Fibroblast of pulmonary artery (primary cell): ENCODE measurements at places on chromosomes 3 and 15.
A peak's percentile ranks its signal among the peaks of the same experiment; 100 is the strongest.

- peak; percentile 9 for DNase-seq
These were observed 45.7 kb downstream of the EHHADH start for GRCh38 chr3:185207931-185208746.

GRCh38 chr3:104257486-104257885 lies 1109.2 kb upstream of the ALCAM start:
- no peak for DNase-seq

DNA sequence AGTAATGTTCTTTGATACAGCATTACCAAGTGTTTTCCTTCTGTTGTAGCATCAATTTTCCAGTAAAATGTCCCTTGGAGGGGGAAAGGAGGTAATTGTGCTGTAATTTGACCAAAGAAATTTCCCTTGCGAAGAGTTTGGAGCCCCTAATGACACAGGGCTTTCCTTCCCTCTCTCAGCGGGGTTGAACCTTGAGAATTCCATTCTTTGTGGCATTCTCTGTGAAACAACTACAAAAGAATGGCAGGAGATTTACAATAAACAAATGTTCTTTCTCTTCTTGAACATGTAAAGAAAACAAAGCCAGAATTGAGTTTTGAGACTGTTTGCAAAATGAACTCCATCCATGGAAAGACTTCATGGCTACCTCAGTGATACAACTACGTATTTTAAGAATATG lies 53.4 kb downstream of the SIDT1 start:
- no peak for DNase-seq

DNA sequence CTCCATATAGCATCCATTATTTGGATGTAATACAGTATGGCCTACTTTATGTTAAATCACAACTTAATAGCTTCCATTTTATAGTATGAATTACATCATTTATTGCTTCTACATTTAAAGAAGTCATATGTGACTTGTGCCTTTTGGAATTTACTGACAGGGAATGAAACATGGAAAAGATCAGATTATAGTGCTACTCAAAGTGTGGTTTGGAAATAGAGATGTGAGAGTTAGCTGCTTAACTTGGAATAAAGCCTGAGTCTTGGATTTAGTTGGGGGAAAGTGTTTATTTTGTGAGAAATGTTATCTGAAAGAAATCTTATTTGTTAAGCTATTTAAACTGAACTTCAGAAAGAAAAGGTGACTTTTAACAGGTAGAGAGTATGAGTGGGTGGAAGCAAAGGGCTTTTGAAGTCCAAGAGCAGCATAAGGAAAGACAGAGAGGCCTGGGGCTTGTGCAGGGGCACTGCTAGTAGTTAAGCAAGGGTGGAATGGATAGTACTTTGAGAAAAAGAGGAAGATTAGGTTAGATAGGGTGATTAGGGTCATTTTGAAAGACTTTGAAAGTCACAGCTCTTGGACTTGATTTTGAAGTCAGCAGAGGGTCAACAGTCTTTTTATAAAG lies 60.5 kb downstream of the SLMAP start:
- no peak for DNase-seq

DNA sequence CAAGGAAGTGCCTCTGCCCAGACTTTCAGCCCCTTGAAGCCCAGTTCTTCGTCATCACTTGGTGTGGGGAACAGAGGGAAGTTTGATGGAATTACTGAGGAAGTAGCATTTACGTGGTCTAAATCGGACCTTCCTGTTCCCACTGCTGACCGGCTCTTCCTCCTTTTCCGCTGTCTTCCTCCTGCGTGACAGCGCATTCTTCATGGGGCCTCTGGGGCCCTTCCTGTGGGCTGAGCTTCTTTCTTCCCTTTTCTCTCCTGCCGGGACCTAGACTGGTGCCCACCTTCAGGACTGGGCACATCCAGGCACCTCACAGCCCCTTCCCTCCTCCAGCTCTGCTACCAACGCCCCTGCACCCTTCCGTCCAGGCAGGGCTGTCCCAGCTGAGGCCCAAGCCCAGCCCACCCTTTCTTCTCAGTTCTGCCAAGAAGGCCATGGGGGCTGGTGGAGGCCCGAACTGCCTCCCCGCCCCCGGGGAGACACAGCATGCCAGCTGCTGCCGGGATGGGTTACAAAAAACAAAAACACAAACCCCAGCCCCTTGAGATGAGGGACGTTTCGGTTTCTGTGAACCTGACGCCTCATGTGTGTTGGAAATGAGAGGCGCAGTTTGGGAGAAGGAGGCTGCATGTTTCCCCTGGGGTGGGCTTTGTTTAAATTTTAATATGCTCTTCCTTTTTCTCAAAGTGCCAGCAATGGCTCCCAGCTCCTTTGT lies 19.1 kb downstream of the ZNF710 start:
- no peak for DNase-seq

DNA sequence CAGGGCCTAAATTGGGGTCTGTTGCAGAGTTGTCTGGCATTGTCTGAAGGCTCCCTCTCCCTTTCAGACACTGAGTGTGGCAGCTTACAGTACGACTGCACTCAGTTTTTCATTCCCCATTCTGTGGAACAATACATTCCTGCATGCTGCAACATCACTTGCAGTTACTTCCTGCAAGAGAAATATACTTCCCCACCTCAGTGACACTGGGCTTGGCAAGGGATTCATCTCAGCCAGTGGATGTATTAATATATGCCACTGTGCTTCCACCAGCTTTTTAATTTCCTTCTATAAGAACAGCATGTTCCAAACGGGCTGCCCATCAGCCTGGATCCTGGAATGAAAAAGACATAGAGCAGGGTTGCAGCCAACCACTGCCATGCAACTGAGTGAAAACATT lies 23.1 kb downstream of the B3GALNT1 start:
- DNase-seq: peak; percentile 20

DNA sequence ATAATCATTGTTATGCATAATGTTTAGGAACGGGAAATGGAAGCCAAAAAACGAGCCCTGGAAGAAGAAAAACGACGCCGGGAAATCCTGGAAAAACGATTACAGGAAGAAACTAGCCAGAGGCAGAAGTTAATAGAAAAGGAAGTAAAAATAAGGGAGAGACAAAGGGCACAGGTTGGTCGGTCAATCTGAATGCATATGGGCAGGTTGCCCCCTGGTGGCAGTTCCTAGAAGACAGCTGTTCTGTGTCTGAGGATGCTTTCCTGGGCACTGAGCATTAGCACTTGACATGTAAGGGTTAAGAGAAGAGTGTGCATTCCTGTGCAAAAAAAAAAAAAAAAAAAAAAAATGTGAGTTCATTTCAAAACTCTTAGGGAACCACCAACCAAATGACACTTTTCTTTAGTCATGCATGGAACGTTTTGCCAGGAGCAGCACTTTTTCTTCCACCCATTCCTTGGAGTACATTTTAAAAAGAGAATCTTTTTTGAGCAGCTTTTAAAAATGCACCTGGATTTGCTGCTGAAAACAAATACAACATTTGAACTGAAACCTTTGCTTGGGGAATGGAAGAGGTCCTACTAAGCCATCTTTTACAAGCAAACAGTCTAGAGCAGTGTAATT lies 11.1 kb upstream of the ABHD10 start:
- DNase-seq: peak; percentile 87

- peak; percentile 24 for DNase-seq
These were observed 662.3 kb downstream of the NR2F2 start for GRCh38 chr15:96992817-96993216.

DNA sequence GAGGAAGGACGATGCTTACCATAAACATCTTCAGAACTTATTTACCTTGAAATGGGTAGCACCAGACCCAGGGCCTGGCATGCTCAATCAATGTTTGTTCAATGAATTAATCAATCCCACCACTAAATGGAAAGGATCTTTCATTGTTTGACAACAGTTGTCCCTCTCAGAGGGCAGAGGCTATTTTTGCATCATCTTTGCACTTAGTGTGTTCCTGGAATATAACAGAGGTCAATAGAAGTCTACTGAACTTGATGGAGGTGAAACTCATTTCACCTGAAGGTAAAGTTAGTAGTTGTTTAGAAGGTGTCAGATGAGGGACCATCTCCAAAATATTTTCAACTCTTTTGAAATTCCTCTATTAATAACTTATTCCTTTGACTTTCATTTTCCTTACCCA lies 36.9 kb upstream of the LACTB start:
- DNase-seq: no peak

GRCh38 chr3:3778641-3779270 lies 20.5 kb upstream of the LRRN1 start:
- no peak for DNase-seq

DNA sequence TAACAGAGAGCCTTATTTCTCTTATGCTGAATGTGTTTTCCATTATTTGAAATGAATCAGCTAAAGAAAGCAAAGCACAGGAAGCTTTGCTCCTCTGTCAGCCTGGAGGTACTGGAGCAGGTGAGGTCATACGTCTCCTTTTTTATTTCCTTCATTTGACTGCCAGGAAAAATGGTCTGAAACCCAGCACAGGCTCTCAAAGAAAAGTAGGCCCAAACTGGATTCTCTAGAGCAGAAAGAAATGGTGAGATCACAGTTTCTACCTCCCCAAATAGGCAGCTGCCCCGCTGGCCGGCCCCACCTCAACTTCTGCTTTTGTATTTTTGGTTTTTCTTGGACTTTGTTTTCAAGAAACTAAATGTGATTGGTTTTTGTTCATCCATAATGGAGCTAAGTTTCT lies 95.1 kb downstream of the RPL39L start:
- DNase-seq: no peak

- DNase-seq: peak; percentile 88
These were observed 103.0 kb downstream of the SUCNR1 start for GRCh38 chr3:151976211-151977050.

- no peak for DNase-seq
These were observed 1.2 kb downstream of the UBP1 start for GRCh38 chr3:33438881-33439545.

DNA sequence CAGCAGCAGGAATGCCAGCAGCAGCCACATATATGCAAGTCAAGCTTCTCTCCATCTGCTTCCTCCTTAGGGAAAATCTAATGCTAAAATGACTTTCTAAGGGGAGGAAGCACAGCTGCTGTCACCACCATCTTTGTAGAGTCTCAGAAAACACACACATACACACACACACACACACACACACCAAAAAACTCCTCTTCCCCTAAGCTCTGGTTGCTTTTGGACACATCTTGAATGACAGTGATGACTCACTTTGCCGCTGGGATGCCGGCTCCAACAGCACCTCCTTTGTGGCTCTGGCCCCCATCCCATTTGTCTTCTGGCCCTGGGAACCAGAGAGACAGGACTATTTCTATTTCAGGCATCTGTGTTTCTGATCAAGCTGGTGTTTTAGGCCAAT lies 124.8 kb upstream of the GOLIM4 start:
- DNase-seq: no peak

DNA sequence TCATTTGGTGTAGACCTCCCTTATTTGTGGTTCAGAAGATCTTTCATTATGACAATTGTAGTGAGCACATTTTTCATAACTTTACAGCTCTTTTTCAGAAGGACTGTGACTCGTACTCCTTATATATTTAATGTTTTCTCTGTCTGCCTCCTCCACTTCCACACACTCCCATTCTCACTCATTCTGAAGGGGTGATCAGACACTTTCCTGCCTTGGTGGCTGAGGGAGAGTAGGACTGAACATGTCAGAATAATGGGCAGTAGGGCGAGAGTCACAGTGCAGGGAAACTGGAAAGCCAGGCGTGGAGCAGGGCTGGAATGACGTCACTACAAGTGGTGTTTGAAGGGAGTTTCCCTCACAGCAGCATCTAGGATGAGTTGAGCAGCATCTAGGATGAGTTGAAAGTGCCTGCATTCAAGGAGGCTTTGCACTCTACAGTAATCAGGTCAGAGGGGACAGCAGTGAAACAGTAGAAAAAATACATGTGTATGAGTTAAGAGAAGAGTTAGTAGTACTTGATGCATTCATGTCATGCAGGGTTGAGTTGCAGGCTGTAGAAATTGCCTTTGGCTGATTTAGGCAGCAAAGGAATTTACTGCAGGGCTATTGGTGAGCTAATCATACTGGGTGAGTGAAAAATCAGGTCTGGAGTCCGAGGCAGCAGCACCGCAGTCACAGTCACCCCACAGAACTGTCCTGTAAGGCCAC lies 36.3 kb upstream of the FBXL22 start:
- no peak for DNase-seq

- no peak for DNase-seq
These were observed 22.1 kb downstream of the UBE3A start for GRCh38 chr15:25416693-25417092.

- no peak for DNase-seq
These were observed 144.0 kb downstream of the OCA2 start for GRCh38 chr15:27955087-27955486.

DNA sequence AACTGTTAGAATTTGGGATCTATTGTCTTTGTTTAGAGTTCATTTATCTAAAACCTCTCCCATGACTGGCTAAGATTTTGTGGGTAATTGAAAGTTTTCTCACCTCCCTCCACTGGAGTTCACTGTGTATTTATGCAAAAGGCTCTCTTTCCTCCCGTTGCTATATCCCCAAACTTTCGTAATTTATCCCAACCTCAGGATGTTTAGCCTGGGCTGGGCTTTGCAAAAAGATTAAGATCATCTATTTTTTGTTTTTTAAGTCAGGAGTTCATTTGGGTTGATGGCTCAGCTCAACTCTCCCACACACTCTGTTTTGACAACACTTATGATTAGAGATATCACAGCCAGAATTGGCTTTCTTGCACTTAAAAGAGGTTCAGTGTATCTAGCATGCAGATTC lies 27.0 kb downstream of the SUCNR1 start:
- no peak for DNase-seq

DNA sequence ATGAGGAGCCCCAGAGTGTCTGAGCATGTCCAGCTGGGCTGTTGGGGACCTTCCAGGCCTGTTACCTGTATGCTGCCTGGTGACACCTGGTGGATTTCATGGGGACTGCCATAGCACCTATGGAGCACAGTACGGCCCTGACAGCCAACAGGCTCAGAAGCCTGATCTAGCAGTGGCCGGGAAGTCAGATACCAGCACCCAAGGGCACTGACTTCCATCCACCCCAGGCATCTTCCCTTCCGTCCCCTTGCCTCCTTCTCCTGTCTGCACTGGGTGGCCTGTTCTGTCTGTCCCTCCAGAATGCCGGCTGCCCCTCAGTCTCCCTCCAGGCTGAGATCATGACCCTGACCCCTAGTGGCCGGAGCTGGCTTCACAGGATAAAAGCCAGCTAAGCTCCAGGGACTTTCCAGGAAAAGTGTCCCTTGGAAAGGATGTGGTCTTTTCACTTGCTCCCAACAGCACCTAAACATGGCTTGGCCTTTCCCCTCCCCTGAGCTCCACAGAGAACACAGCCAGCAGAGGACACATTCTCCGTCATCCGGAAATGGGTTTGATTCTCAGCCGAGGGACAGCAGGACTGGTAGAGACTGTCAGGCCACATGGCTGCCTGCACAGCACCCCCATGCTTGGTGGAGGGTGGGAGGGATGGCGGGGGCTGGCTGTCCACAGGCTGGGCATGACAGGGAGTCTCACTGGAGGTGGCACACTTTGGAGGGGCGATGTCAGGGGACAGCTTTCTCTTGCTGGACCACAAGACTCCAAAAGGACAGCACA lies 9.5 kb downstream of the RPS17 start:
- DNase-seq: peak; percentile 66
